ENCODE measurements at places on chromosomes 6 and 20.

DNA sequence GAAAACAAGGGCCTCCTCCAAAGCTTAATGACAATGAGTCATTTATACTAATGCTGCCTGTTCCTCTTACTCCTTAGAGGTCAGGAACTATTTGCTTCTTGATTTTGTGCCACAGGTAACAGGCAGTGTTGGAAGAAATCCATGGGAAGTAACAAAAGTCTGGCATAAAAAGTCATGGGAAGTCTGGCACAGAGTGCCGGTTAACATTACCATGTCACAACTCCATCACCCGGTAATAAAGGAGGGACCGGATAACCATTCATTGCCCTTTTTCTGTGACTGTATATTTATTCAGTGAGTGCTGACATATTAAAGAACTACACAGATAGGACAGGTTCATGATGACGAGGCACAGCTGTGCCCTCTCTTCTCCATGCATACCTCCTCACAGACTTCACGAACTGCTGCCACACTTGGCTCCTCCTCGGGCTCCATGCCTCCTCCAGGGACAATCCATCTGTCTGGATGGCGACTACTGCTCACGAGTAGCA lies 50.9 kb downstream of the NUDT3 start:
- no peak for DNase-seq

- no peak for DNase-seq
Measured at GRCh38 chr6:107344981-107345380, 114.4 kb downstream of the PDSS2 start.

DNA sequence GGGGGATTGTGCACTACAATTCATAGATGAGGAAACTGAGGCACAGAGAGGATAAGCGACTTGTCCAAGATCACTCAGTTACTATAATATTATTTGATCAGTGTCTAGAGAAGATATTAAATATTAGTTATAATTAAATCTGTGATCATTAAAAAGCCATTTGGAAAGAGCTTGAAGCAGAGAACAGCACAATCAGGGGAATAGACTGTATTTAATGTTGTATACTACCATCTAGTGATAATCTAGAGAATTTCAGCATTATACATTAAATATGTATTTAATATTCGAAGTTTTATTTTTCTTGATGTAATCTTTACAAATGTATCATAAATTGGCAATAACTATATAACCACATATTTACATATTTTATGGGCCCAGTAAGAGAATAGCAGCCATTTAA lies 20.1 kb upstream of the MTCL3 start:
- no peak for DNase-seq

DNA sequence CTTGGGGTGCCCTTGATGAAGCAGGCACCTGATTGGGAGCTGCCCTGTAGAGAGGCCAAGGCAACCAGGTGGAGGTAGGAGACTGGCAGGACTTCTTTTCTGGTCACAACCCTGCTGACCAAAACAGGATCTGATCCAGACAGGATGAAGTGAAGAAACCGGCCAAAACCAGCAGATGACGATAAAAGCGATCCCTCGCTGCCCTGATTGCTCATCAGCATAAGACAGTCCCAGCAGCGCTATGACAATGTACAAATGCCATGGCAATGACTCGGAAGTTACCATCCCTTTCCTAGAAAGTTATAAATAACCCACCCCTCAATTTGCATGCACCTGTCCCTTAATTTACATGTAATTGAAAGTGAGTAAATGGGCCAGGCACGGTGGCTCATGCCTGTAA lies 88.4 kb upstream of the PDE10A start:
- DNase-seq, result no peak

DNA sequence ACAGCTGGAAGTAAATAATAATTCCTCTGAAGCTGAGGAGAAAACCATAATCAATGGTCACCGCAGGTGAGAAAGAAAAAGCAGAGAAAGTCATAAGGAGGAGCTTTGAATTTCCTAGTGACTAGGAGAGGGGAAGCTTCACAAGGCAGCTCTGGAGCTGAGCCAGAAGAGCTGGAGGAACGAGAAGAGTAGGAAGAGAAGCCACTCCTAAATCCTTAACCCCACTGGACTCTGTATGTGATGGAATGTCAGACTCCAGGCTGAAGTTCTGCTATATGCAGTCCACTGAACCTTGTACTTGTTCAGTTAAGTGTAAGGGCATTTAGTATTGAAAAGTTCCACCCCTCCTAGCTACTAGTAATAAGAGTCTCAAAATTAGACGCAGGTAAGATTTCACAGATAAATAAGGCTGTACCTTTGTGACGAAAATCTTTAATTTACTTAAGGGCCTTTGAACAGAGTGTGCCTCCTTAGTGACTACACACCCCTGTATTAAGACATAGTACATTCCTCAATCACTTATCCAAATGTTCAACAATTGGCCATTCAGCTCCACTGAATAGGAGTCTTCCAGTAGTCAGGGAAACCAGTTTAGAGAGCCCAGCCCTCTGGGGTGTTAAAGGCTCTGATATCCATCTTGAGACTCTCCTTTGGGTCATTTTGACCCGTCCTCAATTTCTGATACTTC lies 71.4 kb upstream of the UFL1 start:
- no peak for DNase-seq

GRCh38 chr20:47950124-47950912 lies 165.0 kb upstream of the SULF2 start:
- DNase-seq, result no peak

- no peak for DNase-seq
Measured at GRCh38 chr20:62989201-62989601, 17.6 kb downstream of the BHLHE23 start.

- no peak for DNase-seq
Measured at GRCh38 chr6:8219352-8219943, 117.1 kb upstream of the EEF1E1 start.

DNA sequence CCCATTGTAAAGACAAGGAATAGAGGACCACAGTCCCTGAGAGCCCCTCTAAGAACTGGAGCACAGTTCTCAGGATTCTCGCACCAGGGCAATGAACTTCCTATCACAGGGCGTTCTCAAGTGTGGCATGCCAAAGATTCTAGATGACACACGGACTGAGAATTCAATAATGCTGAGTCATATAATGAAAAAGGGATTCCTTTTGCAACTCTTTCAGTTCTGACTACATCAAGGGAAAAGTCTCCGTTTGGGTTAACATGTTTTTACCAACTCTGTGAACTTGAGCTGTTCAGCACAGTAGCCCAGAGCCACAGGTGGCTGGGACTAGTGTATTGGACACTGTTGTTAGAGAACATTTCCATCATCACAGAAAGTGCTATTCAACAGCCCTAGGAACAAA lies 3.4 kb downstream of the MED20 start:
- no peak for DNase-seq

DNA sequence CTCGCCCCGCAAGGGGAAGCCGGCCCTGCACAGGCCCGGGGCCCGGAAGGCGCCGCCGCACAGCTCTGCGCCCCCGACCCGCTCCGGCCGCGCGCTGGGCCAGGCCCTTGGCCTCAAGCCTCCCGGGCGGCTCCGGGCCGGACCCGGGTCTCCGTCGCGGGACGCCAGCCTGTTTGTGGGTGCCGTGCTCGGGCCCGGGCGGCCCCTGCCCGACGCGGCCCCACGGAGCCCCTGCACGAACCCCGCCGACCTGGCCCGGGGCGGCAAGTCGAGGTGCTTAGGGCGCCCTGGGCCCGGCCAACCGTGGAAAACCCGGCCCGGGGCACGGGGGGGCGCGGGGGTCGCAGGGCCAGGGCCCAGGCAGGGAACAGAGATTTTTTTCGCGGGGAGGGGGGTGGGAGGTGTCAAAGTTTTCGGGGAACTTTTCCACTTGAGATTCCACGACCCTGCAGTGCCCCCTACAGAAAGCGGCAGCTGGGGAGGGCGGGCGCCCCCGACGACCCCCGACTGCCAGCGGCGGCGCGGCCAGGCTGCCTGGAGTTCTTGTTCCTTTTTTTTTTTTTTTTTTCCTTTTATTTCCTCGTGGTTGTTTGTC lies 805 bp upstream of the STX16 start:
- DNase-seq, result no peak

GRCh38 chr6:69343851-69344250 lies 453.0 kb downstream of the LMBRD1 start:
- no peak for DNase-seq

- DNase-seq, result no peak
Measured at GRCh38 chr20:12057778-12058177, 140.1 kb downstream of the BTBD3 start.

- DNase-seq, result peak; percentile 28
Measured at GRCh38 chr6:170147832-170148708, 142.8 kb downstream of the DLL1 start.

DNA sequence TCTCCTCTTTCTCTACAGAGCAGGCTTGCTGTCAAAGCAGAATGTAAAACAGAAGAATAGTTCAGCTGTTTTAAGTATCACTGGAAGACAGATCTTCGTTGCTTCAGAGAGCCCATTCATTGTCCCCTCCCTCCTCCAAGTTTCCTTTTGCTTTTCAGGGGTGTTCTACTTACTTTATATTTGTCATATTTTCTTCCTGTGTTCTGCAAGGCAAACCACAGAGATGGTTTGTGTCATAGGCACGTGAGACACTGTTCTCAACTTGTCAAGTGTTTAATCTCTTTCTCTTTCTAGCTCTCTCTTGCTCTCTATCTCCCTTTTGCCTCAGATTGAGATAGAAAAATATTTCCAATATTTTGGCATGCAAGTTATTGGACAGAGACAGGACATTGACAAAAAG lies 228.9 kb upstream of the DEFB112 start:
- no peak for DNase-seq

GRCh38 chr6:157464653-157465535 lies 83.9 kb downstream of the ZDHHC14 start:
- DNase-seq, result no peak

DNA sequence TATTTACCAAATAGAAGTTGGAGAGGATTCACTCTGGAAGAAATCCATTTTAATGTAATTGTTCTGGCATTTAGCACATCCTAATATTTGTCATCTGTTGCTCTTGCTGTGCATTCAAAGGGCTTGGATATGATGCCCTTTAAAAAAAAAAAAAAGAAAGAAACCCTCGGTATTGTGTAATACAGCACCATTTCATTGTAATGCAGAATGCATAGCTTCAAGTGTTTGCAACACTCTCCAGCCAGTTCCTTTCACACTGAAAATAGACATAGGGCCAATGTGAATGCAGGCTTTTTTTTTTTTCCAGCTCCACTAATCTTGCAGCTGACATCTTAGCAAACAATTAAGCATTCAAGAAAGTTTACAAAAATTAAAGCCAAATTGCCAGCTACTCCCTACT lies 197.4 kb upstream of the POU3F2 start:
- no peak for DNase-seq

All from stimulated activated CD8-positive, alpha-beta memory T cell treated with anti-CD3 and anti-CD28 coated beads, Interleukin-4, amount 100 ng/mL, for 1 hour (primary cell).